ENCODE measurements at places on chromosomes 7 and 10.

- no peak for DNase-seq
Observed at GRCh38 chr10:72095195-72095594, 6.8 kb upstream of the SPOCK2 start.

- DNase-seq = peak; percentile 1
Observed at GRCh38 chr10:80599424-80599847, 61.7 kb downstream of the SH2D4B start.

DNA sequence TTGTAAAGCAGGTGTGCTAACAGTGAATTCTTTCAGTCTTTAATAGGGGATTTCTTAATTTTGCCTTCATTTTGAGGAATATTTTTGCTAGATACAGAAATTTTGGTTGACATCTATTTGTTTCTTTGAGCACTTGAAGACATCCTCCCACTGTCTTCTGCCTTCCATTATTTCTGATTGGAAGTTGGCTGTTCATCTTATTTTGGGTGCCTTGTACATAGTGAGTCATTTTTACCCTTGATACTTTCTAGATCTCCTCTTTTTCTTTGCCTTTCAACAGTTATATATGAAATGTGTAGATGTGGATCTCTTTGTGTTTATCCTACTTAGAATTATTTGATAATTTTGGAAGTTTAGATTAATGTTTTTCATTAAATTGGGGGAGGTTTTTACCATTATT lies 631.0 kb downstream of the AUTS2 start:
- DNase-seq = no peak

GRCh38 chr10:112539340-112539739 lies 92.3 kb downstream of the VTI1A start:
- peak; percentile 4 for DNase-seq

DNA sequence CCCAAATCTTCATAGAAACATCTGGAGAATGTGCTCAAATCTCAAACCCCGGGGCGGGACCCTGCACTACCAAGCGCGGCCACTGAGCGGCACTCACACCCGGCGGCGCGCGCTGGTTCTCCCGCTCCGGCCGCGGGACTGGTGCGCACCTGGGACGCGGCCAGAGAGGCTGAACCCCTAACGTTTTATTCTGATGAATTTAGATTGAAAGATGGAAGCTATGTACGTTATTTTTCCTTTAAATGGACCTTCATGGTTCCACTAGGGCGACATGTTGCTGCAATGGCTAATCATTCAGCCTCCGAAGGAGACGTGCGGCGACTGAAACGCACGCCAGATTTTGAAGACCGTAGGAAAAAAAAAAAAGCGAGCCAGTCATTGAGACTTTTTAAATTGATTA lies 107.0 kb upstream of the INSIG1 start:
- DNase-seq = no peak

GRCh38 chr10:47311193-47311931 lies 10.9 kb upstream of the GDF2 start:
- peak; percentile 57 for DNase-seq

GRCh38 chr7:100801833-100802568 lies 25.3 kb downstream of the EPHB4 start:
- peak; percentile 35 for DNase-seq

GRCh38 chr10:63094405-63094804 lies 38.7 kb upstream of the NRBF2 start:
- no peak for DNase-seq

DNA sequence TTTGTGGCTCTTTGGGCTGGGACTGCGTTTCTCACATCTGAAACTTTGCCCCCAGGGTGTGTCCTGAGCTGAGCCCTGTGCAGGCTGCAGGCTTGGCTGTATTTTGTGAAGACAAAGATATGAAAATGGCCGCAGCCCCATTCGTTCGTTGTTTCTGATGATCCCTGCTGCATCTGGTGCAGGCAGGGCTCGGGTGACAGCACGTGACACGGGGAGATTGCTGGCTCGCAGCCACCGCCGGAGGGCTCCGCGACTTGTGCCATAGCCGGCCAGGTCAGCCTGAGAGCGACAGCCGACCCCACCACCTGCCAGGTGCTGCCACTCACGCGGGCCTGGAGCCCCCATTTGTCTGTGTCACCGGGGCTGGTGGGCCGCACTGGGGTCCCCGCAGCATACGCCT lies 81.3 kb downstream of the ZRANB1 start:
- DNase-seq = peak; percentile 35

DNA sequence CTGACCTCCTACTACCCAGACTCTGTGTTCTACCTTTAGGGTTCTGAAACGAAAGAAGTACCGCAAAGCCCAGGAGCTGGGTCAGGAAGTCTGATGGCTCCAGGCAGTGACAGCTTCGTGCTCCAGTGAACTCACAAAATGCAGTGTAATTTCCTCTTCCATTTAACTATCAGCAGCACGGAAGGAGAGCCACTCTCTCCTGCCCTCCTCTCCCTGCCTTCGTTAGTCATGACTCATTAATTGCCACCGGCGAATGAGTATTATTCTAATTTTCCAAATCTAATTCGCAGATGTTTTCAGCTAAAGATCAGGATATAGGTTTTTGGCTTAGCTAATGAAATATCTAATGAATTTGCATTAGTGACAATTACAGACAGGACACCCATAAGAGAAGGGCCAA lies 1262.0 kb downstream of the TYW1 start:
- DNase-seq = no peak

DNA sequence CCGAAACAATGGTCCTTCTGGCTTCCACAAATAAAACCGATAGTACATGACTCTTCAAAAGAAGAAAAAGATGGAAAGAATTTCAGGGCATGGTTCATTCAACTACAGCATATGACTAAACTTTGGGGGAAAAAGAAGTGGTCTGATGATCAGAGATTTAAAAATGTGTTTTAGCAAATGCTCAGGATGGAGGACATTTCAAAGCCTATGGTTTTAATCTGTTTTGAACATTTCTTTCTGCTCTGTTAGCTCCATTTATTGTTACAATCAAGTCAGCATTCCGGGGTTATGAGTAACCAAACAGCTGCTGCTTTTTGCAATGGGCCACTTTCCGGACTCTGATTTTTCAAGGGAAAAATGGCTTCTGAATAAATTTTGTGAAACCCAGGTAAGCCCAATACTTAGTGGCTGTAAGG lies 142.4 kb downstream of the CUBN start:
- no peak for DNase-seq

All from DMS79 (cell line).